ENCODE measurements at places on chromosomes 13 and 19.

- no peak for DNase-seq
Measured at GRCh38 chr13:33825083-33825482, 7.1 kb downstream of the RFC3 start.

GRCh38 chr19:39264306-39265290, 3.6 kb upstream of the IFNL2 start:
- no peak for DNase-seq

DNA sequence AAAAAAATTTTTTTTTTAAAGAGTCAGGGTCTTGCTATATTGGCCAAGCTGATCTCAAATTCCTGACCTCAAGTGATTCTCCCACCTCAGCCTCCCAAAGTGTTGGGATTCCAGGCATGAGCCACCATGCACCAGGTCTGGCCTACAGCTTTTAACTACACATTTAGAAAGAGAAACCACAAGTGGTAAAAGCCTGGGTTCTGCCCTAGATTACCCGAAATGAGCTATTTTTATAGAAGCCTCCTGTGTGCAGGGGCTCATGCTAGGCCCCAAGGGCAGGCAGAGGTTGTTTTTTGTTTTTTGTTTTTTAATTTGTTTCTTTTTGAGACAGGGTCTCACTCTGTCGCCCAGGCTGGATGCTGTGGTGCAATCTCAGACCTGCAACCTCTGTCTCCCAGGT, 14.0 kb upstream of the MYADM start:
- DNase-seq = no peak

DNA sequence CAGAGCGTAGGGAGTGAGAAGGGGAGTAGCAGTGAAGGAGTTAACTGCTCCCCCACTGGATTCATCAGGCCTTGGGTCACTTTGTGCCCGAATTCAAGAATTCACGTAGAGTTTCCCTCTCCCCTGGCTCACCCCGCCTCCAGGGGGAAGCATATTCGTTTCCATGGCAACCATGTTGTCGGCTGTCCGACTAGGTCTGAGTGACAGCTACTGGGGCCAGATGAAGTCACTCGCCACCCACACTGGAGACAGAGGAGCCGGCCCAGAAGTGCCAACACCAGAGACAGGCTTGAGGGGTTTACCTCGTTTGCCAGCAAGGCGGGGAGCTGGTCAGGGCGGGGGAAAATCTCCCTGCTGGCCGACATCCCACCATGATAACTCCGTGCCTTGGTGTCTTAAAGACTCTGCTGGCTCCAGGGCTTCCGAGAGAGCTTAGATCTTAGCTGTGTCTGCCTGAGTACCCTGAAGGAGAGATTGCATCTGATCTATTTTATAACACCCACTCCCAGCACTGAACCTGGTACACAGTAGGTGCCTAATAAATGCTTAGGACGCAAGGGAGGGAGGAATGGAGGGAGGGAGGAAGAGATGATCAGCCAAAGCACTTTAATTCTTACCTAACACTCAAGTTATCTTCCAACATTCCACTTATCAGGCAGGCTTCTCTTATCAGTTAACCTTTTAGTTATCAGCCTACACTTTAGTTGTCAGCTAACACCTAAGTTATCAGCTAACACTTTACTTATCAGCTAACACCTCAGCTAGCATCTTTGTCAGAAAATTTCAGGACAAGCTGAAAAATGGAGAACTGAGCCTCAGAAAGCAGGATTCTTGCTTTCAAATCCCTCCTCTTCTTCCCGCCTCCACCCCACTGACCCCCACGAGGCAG, 57.2 kb upstream of the ZNRF4 start:
- no peak for DNase-seq

- no peak for DNase-seq
Measured at GRCh38 chr19:36120984-36121358, 5.7 kb downstream of the TBCB start.

GRCh38 chr19:19149435-19149834, 11.2 kb upstream of the TMEM161A start:
- no peak for DNase-seq

GRCh38 chr13:41382431-41382830, 71.4 kb downstream of the NAA16 start:
- DNase-seq = no peak

DNA sequence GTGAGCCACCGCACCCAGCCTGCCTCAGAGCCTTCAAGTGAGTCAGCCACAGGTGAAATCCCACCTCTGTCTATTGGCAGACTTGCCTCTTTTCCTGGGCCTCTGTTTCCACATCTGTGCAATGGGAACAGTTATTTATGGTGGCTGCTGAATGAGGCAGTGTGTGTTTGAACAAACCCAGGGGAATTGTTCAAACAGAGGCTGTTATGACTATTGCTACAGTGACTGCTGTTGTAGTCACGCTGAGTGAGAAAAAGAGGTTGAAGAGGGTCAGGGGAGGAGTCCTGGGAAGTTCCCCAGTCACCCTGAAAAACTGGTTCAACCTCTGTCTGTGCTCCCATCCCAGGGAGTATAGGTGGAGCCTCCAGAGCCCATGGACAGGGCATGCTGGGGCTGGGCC, at the start of gene CEACAM19:
Gene CEACAM19, plus strand, starts transcription at position 83 of the 400 bp plus-strand sequence. CDS start 450 bp downstream, outside the sequence.
- no peak for DNase-seq

GRCh38 chr13:32940601-32941000, 75.6 kb upstream of the KL start:
- no peak for DNase-seq
